Activated T-helper 1 cell treated with anti-CD3 and anti-CD28 coated beads, Interleukin-2, amount 50 U/mL, for 16 hours (primary cell): ENCODE measurements at places on chromosomes 2 and 18.

DNA sequence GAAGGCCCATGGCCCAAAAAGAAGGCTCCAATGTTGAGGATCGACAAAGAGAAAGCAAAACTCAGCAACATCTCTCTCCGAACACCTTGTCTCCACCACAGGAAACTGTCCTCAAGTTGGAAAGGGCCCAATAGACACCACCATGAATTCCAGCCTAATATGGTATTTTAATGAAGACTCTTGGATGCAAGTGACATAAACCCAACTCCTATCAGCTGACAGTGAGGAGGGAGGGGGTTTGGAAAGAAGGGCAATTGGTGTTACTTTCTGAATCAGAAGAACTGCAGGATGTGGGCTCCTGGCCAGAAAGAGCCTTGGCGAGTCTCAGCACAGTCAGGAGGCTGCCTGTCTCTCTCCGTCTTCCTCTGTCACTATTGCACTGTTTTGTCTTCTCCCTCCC, 40.3 kb upstream of the SIGLEC15 start:
- DNase-seq, result no peak

GRCh38 chr18:34764451-34764850, 54.4 kb downstream of the DTNA start:
- DNase-seq, result no peak

- DNase-seq, result no peak
Observed at GRCh38 chr2:68371138-68371537, 6.1 kb downstream of the PLEK start.

DNA sequence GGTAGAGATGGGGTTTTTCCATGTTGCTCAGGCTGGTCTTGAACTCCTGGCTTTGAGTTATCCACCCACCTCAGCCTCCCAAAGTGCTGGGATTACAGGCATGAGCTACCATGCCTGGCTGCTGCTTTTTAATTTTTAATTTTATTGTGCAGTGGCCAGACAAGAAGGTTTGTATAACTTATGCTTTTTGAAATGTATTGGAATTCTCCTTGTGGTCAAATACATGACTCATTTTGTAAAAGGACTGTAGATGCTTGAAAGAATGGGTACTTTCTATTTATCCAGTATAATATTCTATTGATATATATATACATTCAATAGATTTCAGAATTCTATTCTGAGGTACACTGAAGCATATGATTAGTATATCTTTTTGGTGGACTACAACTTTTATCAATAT, 82.6 kb upstream of the ST3GAL5 start:
- no peak for DNase-seq

DNA sequence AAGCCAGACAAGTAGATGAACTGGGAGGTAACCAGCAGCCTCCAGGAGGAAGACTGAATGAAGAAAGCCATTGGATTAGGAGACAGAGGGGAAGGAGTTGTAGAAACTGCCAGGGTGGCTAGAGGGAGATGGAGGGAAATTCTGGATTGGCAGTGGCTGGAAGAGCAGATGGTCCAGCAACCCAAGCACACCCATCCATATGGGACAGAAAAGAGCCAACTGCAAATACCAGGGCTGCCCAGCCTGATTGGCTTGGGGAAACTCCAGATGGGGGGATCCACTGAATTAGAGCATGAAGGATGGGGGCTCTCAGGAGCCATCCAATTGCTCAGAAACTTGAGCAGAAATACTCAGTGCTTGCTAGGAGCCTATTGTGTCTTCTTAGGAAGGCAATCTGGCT, 173.5 kb upstream of the EPB41L3 start:
- DNase-seq, result no peak

GRCh38 chr2:133609664-133610063, 41.4 kb upstream of the NCKAP5 start:
- no peak for DNase-seq

- no peak for DNase-seq
Observed at GRCh38 chr2:224532931-224533330, 52.2 kb downstream of the CUL3 start.

DNA sequence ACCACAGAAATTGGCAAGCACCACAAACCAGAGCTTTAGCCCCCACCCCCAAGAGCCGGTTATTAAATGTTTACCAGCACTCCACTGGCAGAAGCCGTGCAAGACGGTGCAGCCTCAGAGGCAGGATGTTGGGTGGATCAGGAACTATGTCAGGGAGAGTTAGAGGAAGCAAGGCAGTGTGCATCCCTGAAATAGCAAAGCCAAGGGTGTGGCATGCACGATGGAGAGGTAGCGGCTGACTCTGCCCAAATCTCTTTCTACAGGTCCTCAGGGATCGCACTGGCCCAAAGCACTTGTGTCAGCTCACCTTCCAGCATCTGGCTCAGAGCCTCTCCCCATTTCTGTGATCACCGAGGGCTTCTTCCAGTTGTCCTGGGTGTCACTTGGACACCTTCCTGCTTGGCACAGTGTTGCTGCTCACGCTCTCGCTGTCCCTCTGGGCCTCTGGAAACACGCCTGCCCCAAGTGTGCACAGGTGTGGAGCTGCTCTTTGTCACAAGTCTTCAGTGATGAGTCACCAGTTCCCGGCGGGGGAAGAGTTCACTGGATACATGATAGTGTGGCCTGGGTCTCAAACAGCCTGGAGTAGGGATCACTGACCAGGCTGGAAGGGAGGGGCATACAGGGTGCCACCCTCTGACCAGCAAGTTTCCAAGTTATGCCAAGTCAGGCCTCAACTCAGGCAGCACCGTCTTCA, 17.3 kb upstream of the B3GNT7 start:
- DNase-seq, result no peak
